ENCODE measurements at places on chromosomes 5 and 9.

DNA sequence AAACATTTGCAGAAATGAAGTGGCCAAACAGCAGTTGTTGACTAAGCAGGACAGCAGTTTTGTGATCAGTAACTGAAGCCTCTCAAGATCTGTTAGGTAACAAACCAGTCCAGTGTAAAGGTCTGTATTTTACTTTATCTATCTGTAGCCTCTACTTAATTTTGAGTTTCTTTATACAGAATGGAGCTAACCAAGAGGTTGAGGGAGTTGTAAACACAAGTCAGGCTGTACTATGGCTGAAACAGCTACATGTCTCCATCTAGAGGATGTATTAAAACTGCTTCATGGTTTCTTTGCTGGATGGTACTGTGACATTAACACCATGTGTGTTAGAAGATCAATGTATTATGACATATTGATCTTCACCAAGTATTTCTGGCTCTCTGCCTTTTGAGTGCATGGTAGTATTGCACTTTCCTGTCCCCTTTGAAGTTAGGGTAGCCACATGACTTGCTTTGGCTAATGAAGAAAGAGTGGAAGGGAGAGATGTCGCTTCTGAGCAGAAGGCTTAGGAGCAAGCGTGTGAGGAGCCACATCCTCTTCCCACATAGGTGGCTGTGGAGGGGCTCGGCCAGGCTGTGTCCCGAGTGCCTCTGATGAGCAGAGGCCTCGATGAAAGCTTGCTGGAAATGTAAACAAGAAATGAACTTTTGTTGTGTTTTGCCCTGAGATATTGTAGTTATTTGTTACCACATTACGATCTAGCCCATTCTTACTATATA, 105.6 kb upstream of the PCA3 start:
- peak; percentile 47 for DNase-seq

DNA sequence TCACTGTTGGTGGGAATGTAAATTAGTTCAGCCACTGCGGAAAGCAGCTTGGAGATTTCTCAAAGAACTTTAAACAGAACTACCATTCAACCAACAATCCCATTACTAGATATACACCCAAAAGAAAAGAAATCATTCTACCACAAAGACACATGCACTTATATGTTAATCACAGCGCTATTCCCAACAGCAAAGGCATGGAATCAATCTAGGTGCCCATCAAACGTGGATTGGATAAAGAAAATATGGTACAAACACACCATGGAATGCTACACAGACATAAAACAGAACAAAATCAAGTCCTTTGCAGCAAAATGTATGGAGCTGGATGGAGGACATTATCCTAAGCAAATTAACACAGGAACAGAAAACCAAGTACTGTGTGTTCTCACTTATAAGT, 42.1 kb downstream of the PRUNE2 start:
- DNase-seq: no peak

- DNase-seq: no peak
Observed at GRCh38 chr5:133140311-133140710, 88.5 kb downstream of the HSPA4 start.

- DNase-seq: no peak
Observed at GRCh38 chr5:173733831-173734501, 117.5 kb upstream of the BOD1 start.

DNA sequence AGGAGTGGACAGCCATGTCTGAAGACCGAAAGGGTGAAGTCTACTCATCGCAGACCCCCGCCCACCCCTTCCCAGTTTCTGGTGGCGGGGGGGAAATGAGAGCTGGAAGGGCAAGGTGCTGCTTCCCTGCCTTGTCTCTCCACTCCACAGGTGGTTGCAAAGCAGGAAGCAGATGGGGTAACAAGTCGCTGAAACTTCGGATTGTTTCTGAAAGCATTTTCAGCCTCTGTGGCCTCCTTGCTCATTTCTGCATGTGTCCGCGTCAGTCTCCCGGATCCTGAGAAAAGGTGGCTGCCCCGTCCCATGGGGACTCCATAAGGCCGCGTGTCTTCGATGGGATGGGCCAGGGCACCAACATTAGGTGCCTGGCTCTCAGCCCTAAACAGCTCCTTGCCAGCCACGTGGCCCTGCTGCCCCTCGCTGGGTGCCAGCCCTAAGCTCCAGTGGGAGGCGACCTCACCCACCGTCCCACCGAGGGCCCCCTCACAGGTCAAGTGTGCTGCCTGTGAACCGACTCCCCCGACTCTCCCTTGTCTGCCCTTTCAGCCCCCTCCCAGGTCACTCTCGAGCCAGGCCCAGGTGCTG, 971 bp downstream of the PHYKPL start:
- no peak for DNase-seq

DNA sequence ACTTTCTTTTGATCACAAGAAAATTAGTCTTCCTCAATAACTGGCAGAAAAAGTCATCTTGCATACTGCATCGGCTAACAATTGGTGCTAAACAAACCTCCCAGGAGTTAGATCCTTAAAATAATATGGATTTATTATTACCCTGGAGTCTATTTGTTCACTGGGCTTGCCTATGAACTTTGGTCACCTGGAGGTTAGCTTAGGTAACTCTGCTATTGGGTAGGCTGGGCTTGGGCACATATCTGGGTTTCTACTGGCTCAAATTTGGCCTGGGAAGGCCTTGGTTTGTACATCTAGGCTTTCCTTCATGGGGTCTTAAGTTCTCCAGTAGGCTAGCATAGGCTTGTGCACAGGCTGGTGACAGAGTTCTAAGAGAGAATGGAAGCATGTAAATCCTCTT, 279.9 kb downstream of the RASEF start:
- DNase-seq: no peak

DNA sequence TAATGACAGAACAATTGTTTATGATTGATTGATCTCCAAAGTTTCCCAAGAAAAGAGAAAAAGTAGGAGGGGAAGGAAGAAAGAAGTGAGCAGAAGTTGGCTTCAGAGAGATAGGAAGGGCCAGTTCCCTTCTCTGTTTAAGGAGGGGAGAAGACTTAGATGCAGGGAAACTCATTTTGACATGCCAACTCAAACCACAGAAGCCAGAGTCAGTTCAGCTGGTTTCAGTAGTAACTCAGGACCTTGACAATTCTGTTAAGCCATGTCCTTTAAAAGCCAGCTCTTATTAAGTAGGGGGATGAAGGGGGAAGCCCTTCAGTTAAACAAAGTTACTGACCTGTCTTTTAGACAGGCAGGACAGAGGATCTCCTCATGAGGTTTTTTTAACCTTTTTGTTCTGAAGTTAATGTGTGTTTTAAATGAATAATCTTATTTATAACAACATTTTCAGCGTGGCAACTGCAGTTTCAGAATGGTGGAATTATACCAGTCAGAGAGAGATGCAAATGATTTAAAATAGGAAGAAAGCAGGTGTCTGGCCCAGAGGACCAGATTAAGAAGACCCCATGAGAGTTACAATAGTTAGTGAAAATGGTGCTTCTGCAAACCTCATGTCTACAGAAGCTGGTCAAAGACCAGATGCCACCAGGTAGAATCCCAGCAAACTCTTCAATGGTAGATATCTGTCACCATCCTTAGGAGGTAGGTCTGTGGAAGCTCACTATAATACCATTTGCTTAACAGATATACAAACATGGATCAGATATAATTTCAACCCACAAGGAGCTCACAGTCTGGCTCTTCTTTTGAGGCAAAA, 29.3 kb upstream of the ABL1 start:
- no peak for DNase-seq

DNA sequence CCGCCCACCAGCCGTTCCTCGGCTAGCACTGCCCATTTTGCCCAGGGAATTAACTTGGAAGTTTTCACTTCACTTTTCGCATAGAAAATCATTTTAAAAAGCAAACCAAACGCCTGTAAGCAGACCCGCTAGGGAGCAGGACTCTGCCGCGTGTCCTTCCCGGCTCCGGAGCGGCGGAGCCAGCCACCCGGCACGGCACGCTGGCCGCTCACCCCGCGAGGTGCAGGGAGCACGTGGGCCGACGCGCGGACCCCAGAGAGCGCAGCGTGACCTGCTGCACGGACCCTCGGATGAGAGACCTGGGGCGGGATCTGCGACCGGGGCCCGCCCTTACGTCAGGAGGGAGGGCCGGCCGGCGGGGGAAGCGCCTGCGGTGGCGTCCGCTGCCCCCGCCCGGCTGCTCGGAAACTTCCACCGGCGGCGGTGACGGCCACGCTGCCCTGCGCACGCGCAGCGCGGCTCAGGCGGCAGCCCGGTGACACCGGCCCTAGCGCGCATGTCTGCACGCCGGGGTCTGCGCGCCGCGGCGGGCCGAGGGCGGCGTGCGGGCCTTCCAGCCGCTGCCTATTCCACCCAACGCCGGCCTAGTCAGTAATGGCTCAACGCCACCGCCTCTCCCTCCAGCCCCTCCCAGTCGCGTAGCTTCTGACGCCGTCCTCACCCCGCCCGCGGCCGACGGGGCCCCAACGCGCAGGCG, 507 bp upstream of the TENT4A start:
- DNase-seq: peak; percentile 96

- no peak for DNase-seq
Observed at GRCh38 chr9:121358751-121359150, 11.3 kb downstream of the STOM start.

DNA sequence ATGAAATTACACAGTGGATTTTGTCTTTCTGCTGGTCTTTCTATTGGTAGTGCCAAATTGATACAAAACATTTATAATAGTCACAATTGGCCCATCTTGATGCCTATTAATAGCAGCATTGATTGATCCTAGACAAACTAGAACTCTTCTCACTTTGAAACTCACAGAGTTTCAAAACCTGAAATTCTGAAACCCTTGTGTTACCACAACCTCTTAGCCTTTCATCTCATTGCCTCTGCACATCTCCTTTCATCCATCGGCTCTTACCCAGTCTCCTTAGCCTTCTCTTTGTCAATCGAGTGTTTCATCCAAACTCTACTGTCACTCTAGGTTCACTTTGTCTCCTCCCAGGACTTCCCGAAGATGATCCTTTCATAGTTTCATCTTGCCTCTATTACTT, 22.1 kb downstream of the PLPPR1 start:
- DNase-seq: no peak

- DNase-seq: no peak
Observed at GRCh38 chr5:168985454-168985853, 315.5 kb downstream of the SLIT3 start.

DNA sequence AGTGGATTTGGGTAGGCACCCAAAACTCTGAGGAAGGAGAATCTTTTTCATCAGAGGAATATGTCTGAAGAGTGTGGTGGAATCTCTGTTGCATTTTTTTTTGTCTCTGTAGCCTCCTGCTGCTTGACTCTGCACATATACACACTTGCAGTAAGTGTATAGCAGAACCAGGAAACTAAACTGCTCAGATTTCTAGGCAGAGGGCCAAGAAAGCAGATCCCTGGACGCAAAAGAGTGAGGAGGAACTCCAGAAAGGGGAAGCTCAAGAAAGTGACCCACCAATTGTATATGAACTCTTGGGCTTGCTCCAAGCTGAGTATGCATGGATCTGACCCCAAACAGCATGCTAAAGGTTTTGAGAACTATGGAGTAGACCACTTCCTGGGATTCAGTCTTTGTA, 181.8 kb downstream of the GADD45G start:
- no peak for DNase-seq

GRCh38 chr5:170629566-170630175, 125.9 kb downstream of the KCNIP1 start:
- DNase-seq: no peak

GRCh38 chr5:116944183-116944582, 369.6 kb upstream of the SEMA6A start:
- DNase-seq: no peak

DNA sequence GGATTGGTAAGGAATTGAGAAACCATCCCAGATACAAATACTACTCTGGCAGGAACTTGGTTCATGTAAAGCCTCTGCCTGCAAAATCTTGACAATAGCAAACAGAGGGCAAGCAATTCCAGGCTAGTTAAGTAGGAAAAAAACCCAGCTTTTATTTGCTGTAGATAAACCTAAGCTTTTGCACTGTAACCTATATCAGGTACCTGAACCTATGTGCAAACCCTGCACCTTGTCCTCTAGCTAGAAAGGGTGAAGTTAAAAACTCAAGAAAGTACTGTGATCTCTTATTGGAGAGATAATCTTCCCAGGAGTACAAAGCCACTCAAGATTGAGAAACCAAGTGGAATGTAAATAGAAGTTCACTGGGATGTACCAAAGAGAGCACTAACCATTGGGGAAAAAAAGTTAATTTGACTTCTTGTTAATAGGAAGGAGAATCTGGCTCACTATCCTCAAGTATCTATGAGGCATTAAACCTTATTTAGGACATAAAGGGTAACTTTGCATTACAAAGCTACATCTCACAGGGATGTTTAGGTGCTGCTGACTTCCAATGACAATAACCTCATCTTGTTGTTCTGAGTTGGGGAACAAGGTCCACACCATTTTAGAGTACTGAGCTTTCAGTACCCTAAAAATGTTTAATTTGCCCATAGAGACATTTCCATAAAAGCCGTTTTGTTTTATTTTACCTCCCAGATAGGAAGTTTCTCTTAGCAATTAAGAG, 73.8 kb upstream of the PCA3 start:
- no peak for DNase-seq

- no peak for DNase-seq
Observed at GRCh38 chr9:7316166-7316795, 483.3 kb downstream of the DMAC1 start.

DNA sequence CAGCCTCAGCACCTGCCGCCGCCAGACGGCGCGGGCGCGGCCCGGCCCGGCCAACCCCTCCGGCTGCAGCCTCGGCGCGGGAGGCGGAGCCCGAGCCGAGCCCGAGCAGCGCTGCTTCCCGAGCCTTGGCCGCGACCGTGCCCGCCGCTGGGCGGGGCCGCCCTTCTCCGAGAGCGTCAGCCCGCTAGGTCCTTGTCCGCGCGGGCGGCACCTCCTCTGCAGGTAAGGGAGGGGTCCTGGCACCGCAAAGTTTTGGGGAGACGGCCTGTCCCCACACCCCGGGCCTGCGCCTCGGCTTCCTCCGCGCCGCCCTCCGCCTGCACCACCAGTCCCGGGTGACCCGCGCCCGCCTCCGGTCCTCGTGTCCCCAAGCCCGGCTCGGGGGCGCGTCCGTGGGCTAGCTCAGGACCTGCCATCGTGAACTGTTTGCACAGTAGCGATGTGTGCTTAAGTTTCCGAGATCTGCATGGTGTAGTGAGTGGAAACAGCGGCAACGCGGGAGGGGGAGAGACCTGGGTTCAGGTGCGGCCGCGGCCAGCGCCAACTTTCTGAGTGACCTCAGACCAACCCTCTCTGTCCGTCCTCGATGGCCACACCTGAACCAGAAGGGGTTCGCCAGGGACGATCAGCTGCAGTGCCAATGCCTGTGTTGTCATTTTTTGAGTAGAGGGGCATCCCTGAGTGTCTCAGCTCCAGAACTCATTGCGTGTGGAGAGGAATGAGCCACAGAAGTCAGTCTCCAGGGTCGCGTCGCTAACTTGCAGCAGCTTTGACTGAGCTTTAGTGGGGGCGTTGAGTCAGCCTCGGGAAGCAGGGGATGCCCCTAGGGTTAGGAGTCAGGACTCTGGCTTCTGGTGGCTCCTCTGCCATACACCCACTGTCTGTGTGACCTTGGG, at the start of gene FRMPD1:
FRMPD1 (plus strand) TSS at position 82 of the 896 bp plus-strand sequence. CDS start 41,688 bp downstream, outside the sequence.
- DNase-seq: peak; percentile 93
